ENCODE measurements at places on chromosomes 11 and 22.
A peak's percentile ranks its signal among the peaks of the same experiment; 100 is the strongest.

- DNase-seq: no peak
Measured at GRCh38 chr11:12019337-12019736, 10.9 kb upstream of the DKK3 start.

GRCh38 chr11:12128301-12128751, 17.9 kb downstream of the MICAL2 start:
- no peak for DNase-seq

DNA sequence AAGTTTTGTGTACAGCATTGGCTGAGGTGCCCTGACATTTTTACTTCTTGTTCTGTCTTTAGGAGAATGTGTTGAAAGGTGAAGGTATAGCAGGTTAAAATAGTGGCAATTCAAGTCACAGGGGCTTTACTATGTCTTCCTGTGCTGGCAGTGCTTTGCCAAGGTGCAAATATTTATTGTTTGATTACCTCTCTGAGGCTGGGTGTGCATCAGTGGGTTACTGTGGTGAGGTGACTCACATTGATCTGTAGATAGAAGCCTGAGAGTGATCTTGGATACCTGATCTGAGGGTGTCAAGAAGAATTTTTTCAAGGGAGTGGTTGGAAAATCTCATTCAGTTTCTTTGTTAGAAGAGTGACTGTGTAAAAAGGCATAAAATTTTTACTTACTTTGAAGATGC, 90.0 kb downstream of the ARHGAP42 start:
- no peak for DNase-seq

DNA sequence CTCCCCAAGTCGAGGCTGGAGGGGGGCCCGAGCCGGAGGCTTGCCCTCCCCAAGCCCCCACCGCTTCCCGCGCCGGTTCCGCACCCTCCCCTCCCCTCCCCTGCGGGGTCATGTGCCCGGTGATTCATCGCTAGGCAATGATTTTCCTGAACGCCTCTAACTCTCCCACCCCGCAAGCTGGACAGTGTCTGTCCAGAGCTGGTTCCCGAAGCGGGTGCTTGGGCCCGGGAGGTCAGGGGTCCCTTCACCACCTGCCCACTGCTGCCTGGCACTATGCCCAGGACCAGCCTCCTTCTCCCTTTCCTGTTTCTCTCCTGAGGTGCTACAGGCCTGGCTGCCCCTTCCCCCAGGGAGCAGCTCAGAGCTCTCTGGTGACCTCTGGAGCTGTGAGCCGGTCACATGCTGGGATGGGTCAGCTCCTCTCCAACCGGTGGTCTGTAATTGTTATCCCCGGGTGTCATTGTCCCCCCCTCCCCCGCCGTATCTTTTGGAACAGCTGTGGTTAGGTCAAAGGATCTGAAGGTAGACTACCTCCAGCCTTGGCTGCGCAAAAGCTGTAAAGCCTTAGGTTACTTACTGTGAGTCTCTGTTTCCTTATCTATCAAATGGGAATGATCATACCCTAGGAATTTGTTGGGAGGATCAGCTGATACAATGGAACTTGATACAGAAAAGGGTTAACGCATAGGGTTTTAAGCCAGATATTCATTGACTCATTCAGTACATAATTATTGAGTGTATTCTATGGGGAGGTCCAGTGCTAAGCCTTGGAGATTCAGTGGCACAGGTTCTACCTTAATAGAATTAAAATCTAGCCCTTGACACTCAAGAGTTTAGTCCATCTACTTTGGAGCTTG, 753 bp downstream of the STX3 start:
- peak; percentile 45 for DNase-seq

- peak; percentile 17 for DNase-seq
Measured at GRCh38 chr11:18394928-18395734, 768 bp downstream of the LDHA start.

GRCh38 chr11:34243600-34244464, 114.0 kb downstream of the ABTB2 start:
- DNase-seq: no peak

GRCh38 chr11:13343067-13343466, 65.5 kb downstream of the BMAL1 start:
- DNase-seq: no peak

DNA sequence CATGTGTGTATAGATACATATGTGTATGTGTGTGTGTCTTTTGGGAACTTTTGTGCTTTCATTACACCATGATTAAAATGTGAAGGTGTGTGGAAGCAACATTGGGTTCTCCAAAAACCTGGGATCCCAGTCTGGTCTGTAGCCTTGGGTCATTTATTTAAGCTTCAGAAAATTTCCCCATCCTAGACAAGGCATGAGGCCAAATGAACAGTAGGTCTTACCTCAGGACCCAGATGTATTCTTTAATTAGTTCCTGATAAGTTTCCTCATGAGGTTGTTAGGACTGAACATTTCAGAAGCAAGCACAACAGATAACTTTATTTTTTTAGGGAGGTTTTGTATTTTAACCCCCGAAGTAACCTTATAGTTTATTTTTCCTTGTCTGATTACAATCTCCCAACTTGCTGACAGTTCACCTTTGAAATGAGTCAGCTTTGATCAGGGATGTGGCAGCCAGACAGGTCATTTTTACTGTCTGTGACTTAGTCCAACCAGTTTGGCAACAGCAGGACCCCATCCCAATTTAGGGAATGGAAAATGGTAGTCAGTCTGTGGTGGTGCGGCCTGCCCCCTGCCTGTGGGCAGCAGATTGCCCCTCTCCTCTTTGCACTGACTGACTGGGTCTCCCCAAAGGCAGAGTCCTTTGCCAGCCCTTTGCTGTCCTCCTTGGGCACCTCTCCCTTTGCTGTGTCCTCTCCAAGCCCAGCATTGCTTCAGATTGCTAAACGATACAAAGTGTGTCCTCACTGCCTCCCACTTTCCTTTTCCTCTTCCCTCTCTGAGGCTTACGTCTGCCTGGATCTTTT, 88.3 kb downstream of the NAV2 start:
- no peak for DNase-seq

GRCh38 chr11:125105926-125106325, 5.5 kb downstream of the TMEM218 start:
- no peak for DNase-seq

DNA sequence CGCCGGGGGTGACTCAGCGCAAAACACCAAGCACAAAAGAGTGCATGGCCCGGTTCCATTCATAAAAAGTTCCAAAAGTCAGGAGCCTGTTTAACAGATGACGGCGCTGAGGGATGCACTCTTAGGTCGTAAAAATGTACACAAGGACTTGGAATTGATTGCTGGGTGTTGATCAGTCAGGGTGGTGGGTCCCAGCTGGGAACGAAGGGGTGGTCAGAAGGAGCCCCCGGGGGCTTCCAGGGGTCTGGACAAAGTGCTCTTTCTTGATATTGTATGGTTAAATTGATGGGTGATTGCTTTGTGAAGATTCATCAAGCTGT, 20.7 kb downstream of the IFITM10 start:
- DNase-seq: no peak

GRCh38 chr11:5967708-5968107, 586 bp downstream of the OR56A5 start:
- DNase-seq: no peak

GRCh38 chr11:95849087-95849825, 59.0 kb downstream of the CEP57 start:
- DNase-seq: no peak

DNA sequence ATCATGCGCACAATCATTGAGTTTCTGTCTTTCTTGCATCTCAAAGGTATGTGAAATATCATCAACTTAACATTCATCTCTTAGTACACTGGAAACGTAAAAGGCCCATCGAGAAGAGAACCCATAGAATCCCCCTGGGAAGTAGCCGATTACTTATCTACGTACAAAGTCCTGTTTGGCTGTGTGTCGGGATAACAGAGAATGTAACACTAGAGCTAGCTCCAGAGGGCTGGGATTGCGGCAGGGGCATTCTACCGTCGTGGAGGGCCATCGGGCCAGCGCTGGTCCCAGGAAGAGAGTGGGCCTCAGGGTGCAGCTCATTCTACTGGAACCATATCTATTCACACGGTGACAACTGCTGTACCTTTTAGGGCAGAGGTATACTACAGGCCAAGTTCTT, 4.5 kb downstream of the GAL start:
- no peak for DNase-seq

DNA sequence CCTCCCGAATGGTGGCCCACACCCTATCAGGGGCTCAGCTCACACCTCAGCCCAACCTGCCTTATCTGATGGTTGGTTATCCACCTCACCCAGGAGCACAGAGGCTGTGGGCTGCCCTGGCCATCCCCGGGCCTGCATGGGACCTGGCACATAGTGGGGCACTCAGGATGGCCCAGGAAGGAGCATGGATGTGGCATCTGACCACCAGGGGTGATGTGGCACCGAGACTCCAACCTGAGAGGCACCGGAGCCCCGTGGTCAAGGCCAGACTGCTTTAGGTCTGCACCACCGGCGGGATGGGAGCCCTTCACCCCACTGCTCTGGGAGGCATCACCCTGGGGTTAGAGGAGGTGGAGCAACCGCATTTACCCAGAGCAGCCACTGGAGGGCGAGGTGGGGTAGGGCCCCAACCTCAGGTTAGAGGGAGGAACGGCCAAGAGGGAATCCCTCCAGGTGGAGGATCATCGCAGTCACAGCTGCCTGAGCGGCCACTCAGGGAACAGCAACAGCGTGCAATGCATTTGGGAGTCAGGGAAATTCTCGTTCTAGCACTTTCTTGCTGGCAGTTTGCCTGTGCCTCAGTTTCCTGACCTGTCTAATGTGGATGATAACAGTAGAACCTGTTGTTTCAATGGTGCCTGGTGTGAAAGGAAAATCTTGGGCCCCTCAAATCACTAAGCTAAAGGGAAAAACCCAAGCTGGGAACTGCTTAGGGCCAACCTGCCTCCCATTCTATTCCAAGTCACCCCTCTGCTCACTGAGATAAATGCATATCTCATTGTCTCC, 52.9 kb upstream of the CARS1 start:
- peak; percentile 12 for DNase-seq

- no peak for DNase-seq
Measured at GRCh38 chr11:86987679-86988078, 32.5 kb upstream of the FZD4 start.

DNA sequence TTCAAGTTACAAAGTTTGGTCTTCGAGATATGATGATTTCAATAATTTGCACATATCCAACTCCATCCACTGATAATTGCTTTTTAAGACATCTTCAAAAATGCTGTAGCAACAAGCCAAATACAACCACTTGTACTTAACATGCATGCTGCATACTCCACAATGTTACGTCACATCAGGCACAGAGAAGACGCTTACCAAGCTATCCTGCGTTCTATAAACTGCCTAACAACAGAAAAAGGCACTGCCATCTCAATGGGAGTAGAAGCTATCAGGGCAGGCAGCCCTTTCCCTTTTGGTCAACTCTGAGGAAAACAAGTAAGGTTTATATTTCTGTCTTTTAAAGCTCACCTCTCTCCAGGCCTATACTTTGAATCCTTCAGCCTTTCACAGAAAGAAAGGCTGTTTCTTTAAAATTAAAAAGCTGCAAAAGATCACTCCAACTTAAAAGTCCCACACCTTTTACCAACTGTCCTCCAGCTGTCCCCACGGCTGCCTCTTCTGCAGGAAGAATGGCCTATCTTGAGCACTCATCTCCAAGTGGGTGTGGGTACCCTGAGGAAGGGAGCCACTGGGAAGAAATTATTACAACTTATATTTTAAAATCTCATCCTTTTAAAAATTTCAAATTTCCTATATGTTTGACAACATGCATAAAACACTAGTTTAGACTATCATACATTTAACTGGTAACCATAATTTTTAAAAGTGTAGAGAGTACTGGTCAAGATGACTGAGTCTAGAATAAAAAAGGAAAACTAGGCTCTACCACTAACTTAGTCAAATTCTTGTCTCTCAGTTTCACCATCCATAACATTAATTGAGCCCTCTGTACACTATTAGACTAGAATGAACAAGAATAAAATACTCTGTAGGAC, 14.5 kb downstream of the PHF21A start:
- DNase-seq: no peak

DNA sequence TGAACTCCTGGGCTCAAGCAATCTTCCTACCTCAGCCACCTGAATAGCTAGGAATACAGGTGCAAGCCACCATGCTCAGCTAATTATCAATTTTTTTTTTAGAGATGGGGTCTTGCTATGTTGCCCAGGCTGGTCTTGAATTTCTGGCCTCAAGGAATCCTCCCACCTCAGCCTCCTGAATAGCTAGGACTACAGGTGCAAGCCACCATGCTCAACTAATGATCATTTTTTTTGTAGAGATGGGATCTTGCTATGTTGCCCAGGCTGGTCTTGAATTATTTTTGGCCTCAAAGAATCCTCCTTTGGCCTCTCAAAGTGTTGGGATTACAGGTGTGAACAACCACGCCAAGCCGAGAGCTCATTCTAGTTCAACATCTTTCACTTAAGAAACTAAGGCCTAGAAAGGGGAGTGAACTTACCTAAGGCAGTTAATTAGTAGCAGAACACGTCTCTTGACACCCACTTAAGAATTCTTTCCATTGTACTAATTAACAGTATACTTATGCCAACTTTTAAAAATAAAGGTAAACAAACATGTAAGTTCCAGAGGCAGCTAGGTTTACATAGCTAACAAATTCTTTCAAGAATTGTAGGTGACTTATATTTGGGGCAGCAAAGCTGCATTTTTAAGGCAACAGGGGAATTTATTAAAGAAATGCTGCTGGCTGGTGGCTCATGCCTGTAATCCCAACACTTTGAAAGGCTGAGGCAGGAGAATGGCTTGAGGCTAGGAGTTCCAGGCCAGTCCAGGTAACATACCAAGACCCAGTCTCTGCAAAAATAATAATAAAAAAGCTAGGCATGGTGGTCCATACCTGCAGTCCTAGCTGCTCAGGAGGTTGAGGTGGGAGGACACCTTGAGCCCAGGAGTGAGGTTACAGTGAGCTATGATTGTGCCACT, 9.6 kb downstream of the ZBED5 start:
- DNase-seq: no peak

GRCh38 chr22:44328762-44329161, 16.0 kb upstream of the SHISAL1 start:
- DNase-seq: no peak

DNA sequence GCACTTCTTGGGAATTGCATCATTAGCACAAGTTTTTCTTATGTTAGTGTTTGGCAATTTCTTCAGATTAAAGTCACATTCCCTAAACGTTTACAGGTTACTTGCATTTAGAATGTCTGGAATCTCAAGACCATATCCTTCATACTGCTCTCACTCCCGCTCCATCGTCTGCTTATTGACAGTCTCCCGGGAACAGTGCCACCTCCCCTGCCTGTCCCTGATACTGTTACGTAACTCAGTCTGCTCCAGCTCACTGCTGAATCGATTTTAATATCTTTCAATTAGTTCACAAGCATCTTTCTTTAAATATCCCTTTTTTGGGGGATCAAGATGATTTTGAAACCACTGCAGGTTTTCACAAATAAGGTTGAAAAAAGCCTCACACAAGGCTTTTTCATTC, 48.2 kb downstream of the GLYATL2 start:
- DNase-seq: no peak

GRCh38 chr11:113593698-113594308, 112.3 kb downstream of the TMPRSS5 start:
- no peak for DNase-seq
